ENCODE measurements at places on chromosomes 13 and 19. TPM values are rescaled to one million over a fixed set of nuclear protein-coding genes. Genes with fewer than 3 reads are reported as not detected.

- H3K27ac ChIP-seq: no peak overlapping the region
- H3K4me3 ChIP-seq: no peak overlapping the region
- H3K36me3 ChIP-seq: no peaks in the 10 kb centered on the region
- DNase-seq: no peak
- no peaks in the 10 kb centered on the region for H3K27me3 ChIP-seq
Observed at GRCh38 chr13:106786006-106786563, 218.1 kb upstream of the ARGLU1 start.

DNA sequence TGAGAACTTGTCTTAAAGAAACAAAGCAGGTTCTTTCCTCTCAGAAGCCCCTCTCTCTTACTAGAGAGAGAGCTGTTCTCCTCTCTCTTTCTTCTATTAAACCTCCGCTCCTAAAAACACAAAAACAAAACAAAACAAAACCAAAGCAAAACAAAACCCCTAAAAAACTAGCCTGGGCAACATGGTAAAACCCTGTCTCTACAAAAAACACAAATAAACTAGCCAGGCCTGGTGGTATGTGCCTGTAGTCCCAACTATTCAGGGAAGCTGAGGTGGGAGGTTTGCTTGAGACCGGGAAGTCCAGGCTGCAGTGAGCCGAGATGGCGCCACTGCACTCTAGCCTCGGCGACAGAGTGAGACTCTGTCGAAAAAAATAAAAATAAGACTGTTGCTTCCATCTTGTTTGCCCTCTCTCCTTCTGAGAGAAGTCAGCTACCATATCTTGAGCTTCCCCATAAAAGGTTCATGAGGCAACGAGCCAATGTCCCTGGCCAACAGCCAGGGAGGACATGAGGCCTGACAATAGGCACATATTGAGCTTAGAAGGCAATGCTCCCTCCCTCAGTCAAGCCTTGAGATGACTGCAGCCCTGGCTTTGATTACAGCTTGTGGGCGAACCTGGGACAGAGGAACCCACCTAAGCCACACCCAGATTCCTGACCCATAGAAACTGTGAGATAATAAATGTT, 17.5 kb upstream of the FLT3 start:
- no peak overlapping the region for H3K27ac ChIP-seq
- H3K36me3 ChIP-seq: no peaks in the 10 kb centered on the region
- H3K27me3 ChIP-seq: peaks cover 8% of the 10 kb centered on the region
- no peak for DNase-seq
- H3K4me1 ChIP-seq: peaks cover 10% of the 10 kb centered on the region

DNA sequence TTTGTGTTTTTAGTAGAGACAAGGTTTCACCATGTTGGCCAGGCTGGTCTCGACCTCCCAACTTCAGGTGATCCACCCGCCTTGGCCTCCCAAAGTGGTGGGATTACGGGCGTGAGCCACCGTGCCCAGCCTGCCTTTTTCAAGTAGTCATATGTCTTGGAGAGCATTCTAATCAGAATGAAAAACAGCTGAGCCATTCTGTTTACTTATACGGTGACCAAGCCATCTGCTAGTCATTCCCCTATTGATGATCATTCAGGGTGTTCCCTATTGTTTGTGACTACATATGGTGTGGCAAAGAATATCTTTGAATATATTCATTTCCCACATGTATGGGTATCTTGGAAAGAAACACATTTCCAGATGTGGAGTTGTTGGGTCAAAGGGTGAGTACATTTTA, 17.2 kb downstream of the BLOC1S3 start:
- H3K4me1 ChIP-seq: no peaks in the 10 kb centered on the region
- no peak overlapping the region for H3K4me3 ChIP-seq
- H3K36me3 ChIP-seq: no peaks in the 10 kb centered on the region
- H3K27me3 ChIP-seq: no peaks in the 10 kb centered on the region
- DNase-seq: no peak
- H3K27ac ChIP-seq: no peak overlapping the region

GRCh38 chr13:83311886-83312577, 570.2 kb downstream of the SLITRK1 start:
- no peak overlapping the region for H3K4me3 ChIP-seq
- DNase-seq: no peak
- H3K4me1 ChIP-seq: no peaks in the 10 kb centered on the region

- H3K4me3 ChIP-seq: peak overlapping the region; percentile 91
- H3K27me3 ChIP-seq: no peaks in the 10 kb centered on the region
- no peak for DNase-seq
- H3K27ac ChIP-seq: peak overlapping the region; percentile 81
- peaks cover 28% of the 10 kb centered on the region for H3K4me1 ChIP-seq
Observed at GRCh38 chr19:571566-571974, 826 bp upstream of the BSG start.

DNA sequence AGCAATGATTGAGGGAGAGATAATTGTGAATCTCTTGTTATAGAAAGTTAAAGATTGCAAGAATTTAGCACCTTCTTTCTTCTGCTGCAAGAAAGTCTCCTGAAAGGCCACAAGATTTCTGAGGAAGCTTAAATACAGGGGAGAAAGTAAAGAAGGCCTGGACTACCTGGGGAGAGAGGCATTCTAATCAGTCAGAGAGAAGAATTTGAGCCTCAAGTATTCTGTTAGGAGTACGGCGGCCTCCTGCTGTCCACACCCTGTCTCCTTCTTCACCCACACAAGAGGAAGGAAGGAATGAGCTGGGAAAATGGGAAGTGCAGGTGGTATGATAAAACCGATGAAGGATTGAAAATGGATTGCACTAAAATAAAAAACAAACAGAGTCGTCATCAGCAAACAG, 474.7 kb downstream of the DIAPH3 start:
- H3K36me3 ChIP-seq: no peaks in the 10 kb centered on the region
- DNase-seq: no peak
- no peak overlapping the region for H3K27ac ChIP-seq
- no peak overlapping the region for H3K4me3 ChIP-seq
- H3K27me3 ChIP-seq: no peaks in the 10 kb centered on the region

DNA sequence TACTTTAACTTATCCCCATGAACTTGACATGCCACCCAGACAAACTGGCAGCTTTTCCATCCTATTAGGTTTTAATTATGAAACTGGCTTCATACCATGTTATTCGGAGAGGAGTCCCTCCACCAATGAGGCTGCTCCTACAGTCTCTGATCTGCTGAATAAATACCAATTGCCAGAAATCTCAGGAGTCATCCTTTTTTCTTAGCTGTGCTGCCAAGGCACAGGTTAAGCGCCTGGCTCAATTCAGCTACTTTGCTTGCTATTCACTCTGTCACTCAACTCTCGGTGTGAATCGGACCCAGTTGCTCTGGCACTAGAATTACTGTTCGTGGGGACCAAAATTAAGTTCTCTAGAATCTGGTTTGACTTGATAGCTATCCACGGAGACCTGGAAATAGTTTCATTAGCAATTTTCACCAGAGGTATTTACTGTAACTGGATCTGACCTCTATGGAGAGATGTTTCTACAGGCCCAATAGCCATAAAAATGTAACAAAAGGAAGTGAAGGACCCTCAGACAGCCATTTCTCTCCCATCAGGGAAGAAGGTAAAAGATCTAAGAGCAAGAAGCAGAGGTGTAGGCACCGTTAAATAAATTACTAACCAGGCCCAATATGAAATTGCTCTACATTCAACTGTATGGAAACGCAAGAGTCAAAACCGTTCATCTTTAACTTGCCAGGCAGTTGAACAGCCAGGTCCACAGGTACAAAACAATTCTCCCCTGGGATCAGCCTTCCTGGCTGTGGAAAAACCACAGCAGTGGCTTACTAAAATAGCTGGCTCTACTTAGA, 5.4 kb downstream of the ZC3H4 start:
- peak overlapping the region; percentile 100 for H3K27ac ChIP-seq
- H3K4me3 ChIP-seq: peak overlapping the region; percentile 98
- H3K4me1 ChIP-seq: peaks cover 48% of the 10 kb centered on the region
- no peak for DNase-seq
- peaks cover 32% of the 10 kb centered on the region for H3K36me3 ChIP-seq
- no peaks in the 10 kb centered on the region for H3K27me3 ChIP-seq

- no peak overlapping the region for H3K27ac ChIP-seq
- H3K36me3 ChIP-seq: no peaks in the 10 kb centered on the region
- H3K4me3 ChIP-seq: no peak overlapping the region
- peaks cover 14% of the 10 kb centered on the region for H3K27me3 ChIP-seq
- no peak for DNase-seq
Observed at GRCh38 chr13:28041031-28041461, 52.6 kb upstream of the URAD start.

DNA sequence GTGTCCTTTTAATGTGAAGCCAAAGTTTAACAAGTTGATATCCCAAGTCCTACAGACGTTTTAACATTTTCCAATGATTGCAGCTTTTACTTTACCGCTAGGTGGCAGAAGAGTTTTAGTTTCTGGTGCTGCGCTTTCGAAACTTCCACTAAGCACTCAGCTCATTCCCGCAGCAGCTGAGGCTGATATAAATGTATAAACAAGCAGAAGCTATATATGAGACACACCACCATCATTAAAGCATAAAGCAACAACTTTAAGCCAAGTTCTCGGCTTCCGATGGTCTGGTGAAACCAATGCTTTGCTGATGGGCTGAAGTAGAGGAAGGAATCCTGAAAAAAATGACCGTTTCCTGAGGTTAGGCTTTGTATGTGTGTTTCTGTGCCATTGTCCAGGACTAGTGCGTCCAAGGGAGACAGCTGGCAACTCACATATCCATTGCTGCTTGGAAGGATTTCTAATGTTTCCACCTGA, 753.9 kb downstream of the OLFM4 start:
- DNase-seq: no peak
- H3K36me3 ChIP-seq: no peaks in the 10 kb centered on the region
- H3K27me3 ChIP-seq: no peaks in the 10 kb centered on the region
- H3K27ac ChIP-seq: no peak overlapping the region

GRCh38 chr13:39612023-39612637, 9.1 kb upstream of the LHFPL6 start:
- H3K36me3 ChIP-seq: no peaks in the 10 kb centered on the region
- no peaks in the 10 kb centered on the region for H3K4me1 ChIP-seq
- H3K27me3 ChIP-seq: peaks cover 14% of the 10 kb centered on the region
- no peak overlapping the region for H3K27ac ChIP-seq

DNA sequence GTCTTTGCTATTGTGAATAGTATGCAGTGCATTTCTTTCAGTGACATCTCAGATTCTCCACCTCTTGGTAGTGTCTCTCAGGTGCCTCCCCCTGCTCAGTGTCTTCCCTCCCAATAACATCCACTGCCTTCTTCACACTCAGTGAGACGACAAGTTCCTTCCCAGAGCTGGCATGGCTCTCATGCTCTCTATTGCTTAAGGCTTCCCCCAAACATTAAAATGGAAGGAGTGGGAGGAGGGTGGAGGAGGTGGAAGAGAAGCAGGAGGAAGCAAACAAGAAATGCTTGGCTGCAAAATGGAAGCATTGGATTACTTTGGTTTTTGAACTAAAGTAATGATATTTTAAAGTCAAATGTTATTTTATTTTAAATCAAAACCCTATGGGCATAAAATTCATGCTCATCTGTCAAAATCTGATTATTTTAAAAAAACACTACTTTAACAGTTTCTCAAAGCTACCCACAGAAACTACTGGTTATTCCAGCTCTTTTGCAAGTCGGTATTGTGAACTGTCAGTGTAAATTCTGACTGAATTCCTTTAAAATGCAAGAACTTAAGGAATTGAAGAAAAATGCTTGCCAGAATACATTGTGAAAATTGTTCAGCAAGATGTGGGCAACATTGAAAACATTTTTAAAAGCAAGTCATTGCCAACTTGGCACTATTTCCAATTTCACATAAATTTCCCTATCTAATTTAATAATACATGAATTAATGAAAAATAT, 727.6 kb upstream of the ARGLU1 start:
- H3K4me1 ChIP-seq: no peaks in the 10 kb centered on the region
- no peak for DNase-seq
- no peaks in the 10 kb centered on the region for H3K36me3 ChIP-seq
- no peaks in the 10 kb centered on the region for H3K27me3 ChIP-seq
- no peak overlapping the region for H3K4me3 ChIP-seq
- H3K27ac ChIP-seq: no peak overlapping the region

DNA sequence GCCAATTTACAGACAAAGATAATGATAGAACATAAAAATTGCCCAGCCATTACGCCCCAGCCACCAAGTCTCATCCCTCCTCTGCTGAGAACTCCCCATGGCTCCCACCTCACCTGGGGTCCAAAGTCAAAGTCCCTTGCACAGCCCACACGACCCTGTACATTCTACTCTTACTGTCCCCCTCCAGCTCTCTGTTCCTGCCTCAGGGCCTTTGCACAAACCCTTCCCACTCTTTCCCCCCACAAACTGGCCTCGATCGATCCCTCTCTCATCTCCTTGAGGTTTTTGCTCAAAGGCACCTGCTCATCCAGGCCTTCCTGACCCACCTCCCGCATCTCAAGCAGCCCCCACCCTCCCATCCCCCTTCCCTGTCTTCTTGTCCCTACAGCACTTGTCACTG, 1.3 kb downstream of the DOCK6 start:
- DNase-seq: no peak
- H3K36me3 ChIP-seq: no peaks in the 10 kb centered on the region
- no peak overlapping the region for H3K27ac ChIP-seq
- H3K4me1 ChIP-seq: no peaks in the 10 kb centered on the region
- H3K4me3 ChIP-seq: peak overlapping the region; percentile 38
- H3K27me3 ChIP-seq: peaks cover 25% of the 10 kb centered on the region

GRCh38 chr13:76160961-76161925, 525.1 kb downstream of the LMO7 start:
- no peaks in the 10 kb centered on the region for H3K36me3 ChIP-seq
- H3K27me3 ChIP-seq: no peaks in the 10 kb centered on the region
- H3K27ac ChIP-seq: no peak overlapping the region
- H3K4me3 ChIP-seq: no peak overlapping the region
- no peaks in the 10 kb centered on the region for H3K4me1 ChIP-seq

GRCh38 chr13:29429286-29429900, 166.1 kb downstream of the SLC7A1 start:
- H3K4me1 ChIP-seq: no peaks in the 10 kb centered on the region
- no peak overlapping the region for H3K27ac ChIP-seq
- peaks cover 64% of the 10 kb centered on the region for H3K27me3 ChIP-seq
- DNase-seq: no peak
- H3K36me3 ChIP-seq: no peaks in the 10 kb centered on the region
- H3K4me3 ChIP-seq: no peak overlapping the region

- no peak overlapping the region for H3K27ac ChIP-seq
- no peak overlapping the region for H3K4me3 ChIP-seq
- no peak for DNase-seq
Observed at GRCh38 chr19:558770-559439, 13.5 kb upstream of the BSG start.

CD33 gene
- total RNA-seq: 0.89 TPM

SF3A2 gene
- total RNA-seq: 192 TPM

BIVM gene
- total RNA-seq: 14.5 TPM

VMAC gene
- 4.4 TPM for total RNA-seq

CRLF1 gene
- total RNA-seq: not detected

IL11 gene
- total RNA-seq: not detected

C19orf47 gene
- total RNA-seq: 18.1 TPM

FARP1 gene
- total RNA-seq: 2.2 TPM
